PC-9 (cell line): ENCODE measurements at places on chromosomes 7 and 10. TPM values are rescaled to one million over a fixed set of nuclear protein-coding genes. Genes with fewer than 3 reads are reported as not detected.

Gene SLC16A9
- not detected in 2 replicates for total RNA-seq

Gene DENND2A
- 3.7 and 4.2 TPM in 2 replicates for total RNA-seq

Gene PRSS37
- not detected in 2 replicates for total RNA-seq

Gene GCK
- not detected in 2 replicates for total RNA-seq

Gene CCDC126
- 5.9 and 6.2 TPM in 2 replicates for total RNA-seq
